Activated CD4-positive, alpha-beta T cell treated with anti-CD3 and anti-CD28 coated beads, Interleukin-2, Interleukin-4, amounts not matched to agents 100 ng/mL and 50 ng/mL, durations not matched to agents 16 hours and 8 hours (primary cell): ENCODE measurements at places on chromosomes 5 and 9.

DNA sequence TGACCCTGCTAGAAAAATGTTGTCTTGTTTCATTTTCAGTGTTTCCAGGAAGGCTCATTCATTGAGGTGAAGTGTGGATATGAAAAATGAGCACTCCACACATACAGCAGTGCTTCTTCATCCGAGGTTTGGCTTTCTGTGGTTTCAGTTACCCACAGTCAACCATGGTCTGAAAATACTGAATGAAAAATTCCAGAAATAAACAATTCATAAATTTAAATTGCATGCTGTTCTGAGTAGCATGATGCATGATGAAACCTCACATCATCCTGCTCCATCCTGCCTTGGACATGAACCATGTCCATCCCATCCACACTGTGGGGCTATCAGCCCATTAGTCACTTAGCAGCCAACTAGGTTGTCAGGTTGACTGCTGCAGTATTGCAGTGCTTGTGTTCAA, 10.4 kb upstream of the SLC45A2 start:
- peak; percentile 49 for DNase-seq

DNA sequence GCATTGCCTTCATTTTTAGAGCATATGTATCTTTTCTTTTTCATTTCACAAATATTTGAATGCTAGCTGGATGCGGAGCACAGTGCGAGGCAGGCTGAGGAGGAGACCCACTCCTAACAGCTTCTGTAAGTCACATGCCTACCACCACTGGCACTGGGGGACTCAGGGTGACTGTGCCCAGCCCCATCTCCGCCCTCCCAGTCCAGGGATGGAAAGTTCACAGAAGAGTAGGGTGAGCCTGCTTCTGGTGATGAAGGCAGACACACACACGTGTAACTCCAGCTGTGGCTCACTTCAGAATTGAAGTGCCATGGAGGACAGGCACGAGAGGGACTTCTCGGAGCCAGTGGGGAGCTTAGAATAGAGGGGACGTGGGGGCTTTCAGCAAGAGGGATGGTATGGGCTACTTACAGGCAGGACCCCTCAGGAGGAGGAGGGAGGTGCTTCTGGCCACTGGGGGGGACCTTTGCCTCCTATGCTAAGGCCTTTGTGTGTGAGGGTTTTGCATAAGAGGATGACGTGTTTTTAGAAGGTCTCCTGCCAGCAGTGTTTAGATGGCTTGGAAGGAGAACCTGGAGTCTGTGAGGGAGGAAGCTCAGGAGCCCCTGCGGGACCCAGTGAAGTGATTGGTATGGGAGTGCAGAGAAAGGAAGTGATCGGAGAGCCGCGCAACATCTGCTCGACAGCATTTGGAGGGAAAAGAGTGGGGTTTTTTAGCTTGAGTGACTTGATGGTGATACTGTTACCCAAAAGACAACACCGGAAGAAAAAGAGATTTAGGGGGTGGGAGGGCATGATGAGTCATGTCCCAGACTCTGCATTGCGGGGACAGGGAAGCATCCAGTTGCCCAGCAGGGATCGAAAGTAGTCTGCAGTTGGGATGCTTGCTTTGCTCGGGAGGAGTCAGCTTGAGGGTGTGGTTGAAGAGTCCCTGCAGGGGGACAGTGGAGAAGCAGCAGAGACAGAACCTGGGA, 163.5 kb upstream of the OTULINL start:
- DNase-seq, result no peak

- no peak for DNase-seq
Measured at GRCh38 chr5:6926491-6927038, 213.3 kb downstream of the TENT4A start.

DNA sequence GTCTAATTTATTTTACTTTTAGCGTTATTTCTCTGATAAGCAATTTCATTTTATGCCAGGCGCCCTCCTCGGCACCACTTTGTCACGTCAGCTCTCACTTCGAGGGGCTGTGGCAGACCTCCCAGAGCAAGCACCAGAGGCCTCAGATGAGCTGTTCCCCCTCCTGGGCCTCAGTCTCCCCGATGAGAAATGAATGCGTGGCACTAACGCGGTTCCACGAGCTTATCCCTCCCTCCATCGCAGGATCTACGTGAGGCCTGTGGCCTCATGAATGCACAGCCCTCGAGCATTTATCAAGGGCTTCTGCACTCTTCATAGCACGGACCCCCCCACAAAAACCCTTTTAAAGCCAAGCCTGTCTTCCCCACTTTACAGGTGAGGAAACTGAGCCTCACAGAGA, 205.2 kb downstream of the CDK5RAP2 start:
- DNase-seq, result no peak

DNA sequence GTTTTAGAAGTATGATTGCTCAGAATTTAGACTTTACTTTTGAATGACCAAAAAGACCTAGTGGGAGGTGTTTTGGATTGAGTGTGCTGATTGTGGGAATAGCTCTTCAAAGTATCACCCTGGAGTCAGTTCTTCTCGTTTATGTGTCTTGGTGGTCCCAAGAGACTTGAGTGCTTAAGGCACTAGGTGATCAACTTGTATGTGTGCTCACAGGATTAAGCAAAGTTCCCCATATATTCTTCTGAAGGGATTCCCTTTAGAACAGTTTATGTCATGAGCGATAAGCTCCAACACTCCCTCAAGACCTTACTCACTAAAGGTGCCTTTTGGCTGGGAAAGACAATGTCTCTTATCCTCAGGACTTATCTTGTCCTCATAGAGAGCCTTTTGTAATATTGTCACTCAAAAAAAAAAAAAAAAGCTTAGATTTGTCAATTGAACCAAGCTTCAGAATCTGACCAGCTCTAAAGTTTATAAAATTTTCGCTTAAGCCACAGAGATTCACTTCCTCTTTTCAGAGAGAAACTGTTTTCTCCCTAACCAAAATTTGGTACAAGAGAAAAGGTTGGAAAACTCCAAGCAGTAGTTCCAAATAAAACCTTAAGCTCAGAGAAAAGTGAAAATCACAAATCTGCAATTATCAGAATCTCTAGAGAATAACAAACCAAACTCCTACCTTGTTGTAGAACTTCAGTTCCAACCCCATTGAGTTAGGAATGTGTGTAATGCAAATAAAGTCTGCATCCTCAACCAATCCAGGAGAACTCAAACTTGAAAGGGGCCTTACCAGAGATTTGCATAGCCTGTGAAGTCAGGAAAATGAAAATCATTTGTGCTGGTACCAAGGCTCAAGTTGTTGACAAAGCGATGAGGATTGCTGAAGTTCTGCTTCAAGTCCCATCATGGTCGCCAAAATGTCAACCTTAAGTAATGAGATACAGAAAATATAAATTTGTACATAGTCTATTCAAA, 40.0 kb upstream of the PDZD2 start:
- DNase-seq, result no peak

DNA sequence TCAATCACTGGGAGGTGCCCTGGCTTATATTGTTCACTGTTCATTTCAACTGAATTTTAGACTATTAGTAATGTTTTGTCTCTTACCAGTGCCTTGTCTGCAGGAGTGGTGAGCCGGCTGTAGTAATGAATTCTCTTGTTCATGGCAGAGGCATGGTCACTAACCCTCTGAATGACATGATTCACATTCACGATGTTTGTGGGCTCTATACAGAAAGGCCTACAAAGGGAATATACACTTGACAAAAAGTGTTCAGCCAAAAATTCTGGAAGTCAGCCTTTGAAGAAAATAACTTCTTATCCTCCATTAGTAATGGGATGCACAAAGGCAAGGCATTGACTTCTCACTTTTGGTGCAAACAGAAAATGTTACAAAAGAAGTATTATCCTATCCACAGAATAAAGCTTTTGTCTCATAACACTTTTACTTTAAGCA, 39.6 kb downstream of the SLC38A9 start:
- DNase-seq, result no peak

GRCh38 chr9:7368410-7369292, 430.9 kb downstream of the DMAC1 start:
- DNase-seq, result no peak

GRCh38 chr5:126846744-126847455, 70.0 kb downstream of the LMNB1 start:
- DNase-seq, result no peak

DNA sequence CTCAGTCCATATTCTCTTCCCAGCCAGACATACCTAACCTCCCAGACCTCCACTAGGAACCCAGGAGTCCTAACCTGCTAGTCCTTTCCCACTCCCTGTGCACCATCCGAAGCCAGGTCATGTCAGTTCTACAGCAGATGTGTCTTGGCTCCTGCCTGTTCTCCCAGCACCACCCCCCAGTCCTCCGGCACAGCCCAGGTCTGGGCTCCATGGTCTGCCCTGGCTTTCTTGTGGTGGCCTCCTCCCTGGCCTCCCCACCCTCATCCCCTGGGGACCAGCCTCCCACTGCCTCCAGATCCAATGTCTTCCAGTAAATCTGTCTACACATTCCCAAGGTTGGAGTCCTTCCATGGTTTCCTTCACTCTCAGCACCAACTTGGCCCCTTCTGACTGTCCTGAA, 20.0 kb downstream of the KCNIP1 start:
- no peak for DNase-seq

- no peak for DNase-seq
Measured at GRCh38 chr5:78730300-78731094, 81.9 kb upstream of the LHFPL2 start.

DNA sequence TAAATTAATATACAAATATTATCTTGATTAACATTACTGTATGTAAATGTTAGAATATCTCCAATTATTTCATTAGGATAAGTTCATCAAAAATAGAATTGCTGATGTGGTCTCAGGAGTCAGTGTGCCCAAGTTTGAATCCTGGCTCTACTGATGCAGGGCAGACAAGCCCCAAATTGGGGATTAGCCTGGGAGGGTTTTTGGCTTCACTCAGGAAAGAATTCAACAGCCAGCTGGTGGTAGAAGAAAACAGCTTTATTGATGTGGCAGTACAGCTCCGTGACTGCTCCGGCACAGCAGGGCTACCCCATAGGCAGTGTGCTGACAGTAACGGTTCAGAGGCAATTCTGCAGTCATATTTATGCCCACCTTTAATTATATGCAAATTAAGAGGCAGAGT, 32.5 kb downstream of the COL27A1 start:
- no peak for DNase-seq

DNA sequence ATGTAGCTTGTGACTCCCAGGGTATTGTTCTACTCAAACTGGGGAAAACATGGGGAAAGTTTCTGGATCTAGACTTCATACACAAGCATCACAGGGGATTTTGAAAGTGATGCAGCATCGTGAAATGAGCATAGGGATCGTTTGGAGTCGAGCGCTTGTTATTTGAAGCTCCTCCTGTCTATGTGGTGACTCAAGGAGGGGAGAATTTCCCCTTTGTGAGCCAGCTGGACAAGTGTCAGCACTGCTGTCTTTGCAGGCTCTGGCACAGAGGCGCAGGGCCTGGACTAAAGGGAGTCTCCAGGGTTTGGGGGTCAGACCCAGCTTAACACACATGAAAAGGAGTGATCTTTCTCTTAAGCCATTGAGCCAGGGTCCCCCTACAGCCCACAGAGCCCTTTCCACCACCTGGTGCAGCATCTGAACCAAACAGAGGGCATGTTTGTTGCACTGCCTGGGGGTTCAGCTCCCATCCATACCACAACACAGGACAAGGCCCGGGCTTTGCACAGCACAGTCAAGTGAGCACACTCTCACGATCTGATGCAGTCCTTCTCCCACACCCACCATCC, 51.0 kb downstream of the IRF1 start:
- no peak for DNase-seq

GRCh38 chr5:131622633-131623032, 12.4 kb downstream of the RAPGEF6 start:
- DNase-seq, result no peak

DNA sequence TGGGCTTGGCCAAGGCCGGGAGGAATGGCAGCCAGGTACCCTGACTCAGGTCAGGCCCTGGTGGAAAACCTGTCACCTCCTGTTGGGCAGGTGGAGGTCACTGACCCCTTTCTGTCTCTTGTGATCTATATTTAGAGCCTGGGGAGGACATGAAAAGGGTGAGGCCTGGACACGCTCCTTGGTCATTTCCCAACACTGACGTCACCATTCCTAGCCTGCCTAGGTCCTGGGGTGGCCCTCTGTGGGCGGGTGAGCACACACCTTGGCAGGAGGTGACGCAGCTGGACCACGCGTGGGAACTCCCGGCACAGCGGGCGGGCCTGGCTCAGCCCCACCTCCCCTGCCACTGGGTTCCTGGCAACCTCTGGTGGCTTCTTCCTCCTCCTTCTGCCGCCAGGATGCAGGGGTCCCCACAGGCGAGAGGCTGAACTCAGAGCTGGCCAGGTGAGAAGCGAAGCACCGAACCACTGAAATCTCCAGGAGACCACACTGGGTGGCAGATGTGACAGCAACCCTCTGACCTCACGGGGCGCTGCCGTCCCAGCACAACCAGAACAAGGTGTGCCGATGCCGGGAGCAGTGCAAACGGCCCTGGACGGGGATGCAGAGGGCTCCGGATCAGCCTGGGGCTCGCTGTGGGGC, 6.4 kb upstream of the RALGDS start:
- no peak for DNase-seq

- no peak for DNase-seq
Measured at GRCh38 chr9:2496934-2497333, 124.7 kb upstream of the VLDLR start.

DNA sequence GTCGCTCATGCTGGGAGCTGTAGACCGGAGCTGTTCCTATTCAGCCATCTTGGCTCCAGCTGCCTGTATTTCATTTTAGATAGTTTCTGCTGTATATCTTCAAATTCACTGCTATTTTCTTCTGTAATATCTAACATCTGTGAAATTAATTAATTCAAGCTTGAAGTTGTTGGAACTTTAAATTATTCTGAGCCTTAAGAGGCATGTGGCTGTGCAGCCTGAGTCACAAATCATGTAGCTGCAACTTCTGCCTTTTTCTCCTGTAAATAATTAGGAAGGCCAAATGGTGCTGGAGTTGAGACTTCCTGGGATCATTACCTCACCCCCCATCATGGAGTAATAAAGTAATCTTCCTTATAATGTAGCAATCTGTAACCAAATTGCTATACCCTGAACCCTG, 183.3 kb upstream of the PCSK5 start:
- no peak for DNase-seq

DNA sequence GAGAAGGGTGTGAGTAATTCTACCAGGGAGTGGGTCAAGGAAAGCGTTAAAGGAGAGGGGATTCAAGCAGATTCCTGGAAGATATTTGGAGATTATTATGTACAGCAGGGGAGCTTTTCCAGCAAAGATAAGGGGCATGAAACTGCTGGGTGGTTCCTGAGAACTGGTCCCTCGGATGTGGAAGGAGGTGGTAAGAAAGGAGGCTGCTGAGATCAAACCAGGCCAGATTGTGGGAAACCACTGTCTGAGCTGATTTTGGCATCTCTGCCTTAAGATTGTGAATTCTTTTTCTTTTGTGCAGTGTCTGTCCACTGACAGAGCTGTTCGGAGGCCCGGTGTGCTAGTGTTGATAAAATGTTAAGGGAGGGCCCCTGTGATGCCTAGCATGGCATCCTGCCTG, 45.4 kb downstream of the SNX30 start:
- DNase-seq, result no peak
